ENCODE measurements at places on chromosomes 1 and 21.

DNA sequence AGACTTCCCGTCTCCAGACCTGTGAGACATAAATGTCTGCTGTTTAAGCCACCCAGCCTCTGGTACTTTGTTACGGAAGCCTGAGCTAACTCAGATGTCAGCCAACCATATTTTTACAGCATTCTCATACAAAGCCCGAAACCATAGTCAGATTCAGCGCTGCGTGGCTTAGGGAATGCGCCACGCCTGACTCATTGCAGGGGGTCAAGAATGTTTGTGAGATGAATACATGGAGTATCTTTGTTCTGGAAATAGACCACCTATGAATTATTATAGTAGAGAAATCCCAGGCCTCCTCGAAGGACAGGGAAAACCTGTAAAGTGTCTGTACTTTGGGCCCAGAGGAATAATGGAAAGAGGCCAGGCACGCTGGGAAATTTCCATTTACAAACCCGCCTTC lies 434.8 kb downstream of the CAMTA1 start:
- DNase-seq: no peak

DNA sequence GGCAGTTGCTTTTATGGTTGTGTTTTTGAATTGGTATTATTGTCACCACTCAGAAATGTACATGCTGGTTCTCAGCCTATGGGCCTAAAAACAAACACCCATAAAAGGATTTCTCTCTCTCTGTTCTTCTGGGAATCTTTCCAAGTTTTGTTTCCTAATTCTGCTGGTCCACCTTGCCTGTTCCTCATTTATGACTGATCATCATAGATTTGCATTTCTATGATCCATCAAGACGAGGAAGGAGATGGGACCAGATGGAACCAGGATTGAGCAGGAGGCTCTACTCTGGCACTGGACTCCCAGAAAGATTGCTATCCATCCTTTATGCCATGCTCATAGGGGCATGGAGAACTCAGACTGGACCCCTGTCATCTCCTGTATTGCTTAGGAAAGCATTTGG lies 162.2 kb downstream of the C1orf94 start:
- DNase-seq: no peak

DNA sequence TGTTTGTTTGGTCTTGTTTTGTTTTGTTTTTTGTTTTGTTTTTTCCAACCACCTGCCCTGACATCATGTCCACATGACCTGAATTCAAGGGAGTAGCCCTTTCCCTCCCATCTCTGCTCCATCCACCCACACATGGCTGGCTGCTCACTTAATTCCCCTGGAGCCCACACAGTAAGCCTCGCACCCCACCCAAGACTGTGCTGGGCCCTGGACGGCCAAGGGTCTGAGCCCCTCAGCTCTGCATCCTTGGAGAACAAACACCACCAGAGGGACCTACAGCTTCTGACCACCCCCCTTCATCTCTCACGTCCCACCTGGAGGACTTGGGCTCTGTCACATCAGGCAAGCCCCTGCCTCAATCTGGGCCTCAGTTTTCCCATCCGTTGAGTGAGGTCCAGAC lies 39.1 kb downstream of the MATN1 start:
- DNase-seq: no peak

GRCh38 chr1:247421074-247421473 lies 5.1 kb downstream of the NLRP3 start:
- DNase-seq: no peak

- no peak for DNase-seq
Observed at GRCh38 chr1:109947582-109948284, 36.8 kb upstream of the AHCYL1 start.

DNA sequence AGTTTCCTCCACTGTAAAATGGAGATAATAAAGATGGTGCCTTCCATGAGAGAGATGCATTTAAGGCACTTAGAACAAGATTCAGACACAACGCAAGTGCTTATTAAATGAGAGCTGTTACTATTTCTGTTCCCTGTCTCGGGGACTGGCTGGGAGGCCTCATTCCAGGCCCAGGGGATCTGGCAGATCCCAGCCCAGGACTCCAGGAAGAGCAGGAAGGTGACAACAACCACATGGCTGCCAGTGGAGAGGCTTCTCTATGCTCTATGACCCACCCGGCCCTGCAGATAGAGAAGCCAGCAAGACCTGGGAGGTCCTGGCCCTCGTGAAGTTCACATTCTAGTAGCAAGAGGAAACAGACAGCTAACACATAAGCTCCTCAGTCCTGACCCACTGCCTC lies 175.5 kb downstream of the ACTL8 start:
- DNase-seq: no peak

GRCh38 chr1:38134294-38134755 lies 87.7 kb upstream of the POU3F1 start:
- DNase-seq: no peak

- DNase-seq: no peak
Observed at GRCh38 chr21:39012326-39013230, 170.7 kb downstream of the PSMG1 start.

- no peak for DNase-seq
Observed at GRCh38 chr1:112697781-112698201, 9.1 kb downstream of the RHOC start.

- no peak for DNase-seq
Observed at GRCh38 chr1:151418081-151418480, 18.7 kb downstream of the PSMB4 start.

GRCh38 chr1:242212401-242212800 lies 213.5 kb upstream of the MAP1LC3C start:
- no peak for DNase-seq

DNA sequence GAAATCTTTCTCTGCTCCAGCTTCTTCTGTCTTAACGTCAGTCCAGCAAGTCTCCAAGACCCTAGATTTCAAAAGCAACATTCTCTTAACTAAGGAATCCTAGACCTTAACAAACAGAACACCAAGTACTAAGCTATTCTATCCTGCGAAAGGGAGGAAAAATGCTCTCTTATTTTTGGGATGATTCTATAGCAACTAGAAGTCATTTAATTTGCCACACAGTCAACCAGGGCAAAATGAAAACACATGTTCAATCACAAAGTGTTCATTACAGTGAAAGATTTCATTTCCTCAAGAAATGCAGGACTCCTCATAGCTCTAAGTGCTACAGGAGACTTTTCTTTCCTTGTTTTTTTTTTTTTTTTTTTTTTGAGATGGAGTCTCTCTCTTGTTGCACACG lies 36.2 kb upstream of the DOCK7 start:
- no peak for DNase-seq

DNA sequence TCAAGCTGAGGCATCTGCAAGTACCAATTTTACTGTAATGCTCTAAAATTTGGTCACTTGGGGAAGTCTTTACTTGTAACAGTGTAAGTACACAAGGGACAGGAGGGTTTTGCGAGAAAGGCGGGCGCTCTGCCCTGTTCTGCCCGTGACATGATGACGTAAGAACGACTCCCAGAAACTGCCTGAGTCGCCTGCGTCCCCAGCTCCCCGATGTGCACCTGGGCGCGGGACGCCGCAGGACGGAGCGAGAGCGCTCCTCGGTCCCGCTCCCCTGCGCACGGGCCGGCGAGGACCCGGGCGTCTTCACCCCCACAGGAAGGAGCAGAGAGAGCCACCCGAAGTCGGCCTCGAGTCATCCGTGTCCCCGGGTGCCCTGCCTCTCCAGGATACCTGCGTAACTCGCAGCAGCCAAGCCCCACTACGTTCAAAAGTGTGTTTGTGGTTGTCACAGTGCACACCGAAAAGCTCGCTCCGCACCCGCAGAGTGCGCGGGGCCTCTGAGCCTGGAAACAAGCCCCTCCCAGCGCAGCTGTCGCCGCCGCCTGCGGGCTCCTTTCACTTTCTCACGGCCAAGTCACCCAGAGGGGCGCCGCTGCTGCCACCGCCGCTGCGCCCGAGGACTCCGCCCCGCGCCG lies 3.3 kb upstream of the ZBTB18 start:
- no peak for DNase-seq

DNA sequence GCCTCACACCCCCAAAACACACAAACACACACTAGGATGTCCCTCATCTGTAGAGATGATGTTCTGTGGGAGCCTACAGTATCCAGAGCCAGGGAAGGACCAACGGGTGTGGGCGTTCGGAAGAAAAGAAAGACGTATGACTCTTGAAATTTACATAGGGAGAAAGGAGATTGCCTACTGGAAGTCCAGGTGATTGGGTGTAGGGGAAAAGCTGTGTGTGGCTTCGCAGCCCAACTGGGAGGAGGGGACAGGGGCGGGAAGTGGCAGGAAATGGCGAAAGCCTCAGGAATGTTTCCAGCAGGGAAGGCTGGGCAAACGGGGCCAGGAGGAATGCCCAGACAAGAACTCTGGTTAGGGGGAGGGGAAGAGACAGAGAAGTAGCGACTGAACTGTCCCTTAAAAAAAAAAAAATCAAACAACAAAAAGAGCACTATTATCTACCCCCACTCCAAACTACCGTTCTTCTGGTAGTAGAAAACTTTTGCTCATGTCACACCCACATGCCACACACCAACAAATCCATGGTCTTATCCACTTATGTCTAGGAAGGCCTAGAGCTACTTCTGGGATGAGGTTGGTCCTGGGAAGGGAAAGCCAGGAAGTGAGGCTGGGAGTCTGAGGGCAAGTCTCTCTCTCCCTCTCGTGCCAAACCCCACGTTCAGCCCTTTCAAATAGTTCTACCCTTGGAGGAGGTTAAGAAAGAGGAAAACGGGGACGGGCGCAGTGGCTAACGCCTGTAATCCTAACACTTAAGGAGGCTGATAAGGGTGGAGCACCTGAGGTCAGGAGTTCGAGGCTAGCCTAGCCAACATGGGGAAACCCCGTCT lies 1.8 kb upstream of the CKS1B start:
- DNase-seq: no peak

- no peak for DNase-seq
Observed at GRCh38 chr1:13556224-13556764, 27.3 kb upstream of the PDPN start.

- DNase-seq: no peak
Observed at GRCh38 chr1:49016030-49016977, 239.6 kb upstream of the BEND5 start.

DNA sequence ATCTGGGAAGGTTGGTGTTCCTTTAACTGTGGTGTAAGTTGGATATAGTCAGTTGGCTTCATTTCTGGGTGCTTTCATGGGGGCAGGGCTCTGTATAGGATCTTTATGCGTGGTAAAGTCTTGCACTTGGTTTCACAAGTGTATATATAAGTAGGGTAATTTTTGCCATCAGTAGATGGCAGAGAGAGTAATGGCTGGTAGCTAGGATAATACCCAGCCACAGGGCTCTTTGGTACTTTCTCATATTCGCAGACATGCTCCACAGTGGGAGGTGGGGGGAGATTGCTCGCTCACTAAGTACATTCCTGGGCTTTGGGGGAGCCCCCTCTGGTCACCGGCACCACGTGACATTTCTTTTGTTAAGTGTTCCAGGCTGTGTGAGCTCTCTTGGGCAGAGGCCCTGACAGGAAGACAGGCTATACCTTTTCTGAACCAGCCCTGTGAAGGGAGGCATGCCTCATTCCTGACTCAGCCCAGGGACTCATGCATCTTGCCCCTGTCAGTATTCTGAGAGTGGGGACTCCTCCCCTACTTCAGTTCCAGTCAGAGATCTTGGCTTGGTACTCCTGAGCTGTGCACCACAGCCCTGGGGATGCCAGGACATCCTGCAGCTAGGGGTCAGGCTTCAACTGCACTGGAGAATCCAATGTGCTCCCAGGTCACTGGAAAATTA lies 37.6 kb downstream of the FCRL2 start:
- no peak for DNase-seq

DNA sequence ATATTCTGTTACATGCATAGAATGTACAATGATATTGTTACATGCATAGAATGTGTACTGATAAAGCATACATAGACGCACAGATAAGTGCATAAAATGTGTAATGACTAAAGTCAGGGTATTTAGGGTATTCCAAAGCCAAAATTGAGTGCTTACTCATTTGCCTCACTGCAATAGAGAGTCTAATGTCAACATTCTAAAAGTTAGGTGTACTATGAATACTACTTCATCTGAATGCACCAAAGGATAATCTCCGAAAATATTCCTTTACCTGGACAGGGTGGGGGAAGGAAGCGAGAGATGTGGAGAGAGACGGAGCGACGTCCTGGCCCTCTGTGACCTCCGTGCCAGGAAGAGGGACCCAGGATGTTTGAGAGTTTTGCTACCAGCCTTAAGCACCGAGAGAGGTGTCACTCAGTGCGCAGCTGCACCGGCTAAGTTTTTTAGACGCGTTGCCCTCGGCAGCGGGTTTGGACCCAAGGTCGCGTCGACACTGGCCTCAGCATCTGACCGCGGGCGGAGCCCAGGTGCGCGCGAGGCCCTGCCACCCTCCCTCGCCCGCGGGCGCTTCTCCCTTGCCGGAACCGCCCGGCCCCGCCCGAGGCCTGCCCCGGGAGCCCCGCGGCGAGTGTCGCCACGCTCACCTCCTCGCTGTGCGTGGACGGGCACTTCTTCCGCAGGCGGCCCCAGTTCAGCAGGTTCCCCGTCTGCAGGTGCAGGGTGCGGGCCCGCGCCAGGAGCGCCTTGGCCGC lies 660 bp downstream of the GCLM start:
- peak; percentile 20 for DNase-seq

GRCh38 chr1:60809204-60809980 lies 273.0 kb upstream of the NFIA start:
- DNase-seq: no peak

- no peak for DNase-seq
Observed at GRCh38 chr1:121594096-121594495, 409.3 kb downstream of the SRGAP2C start.

- DNase-seq: no peak
Observed at GRCh38 chr1:41048540-41048939, 27.0 kb upstream of the SLFNL1 start.

- no peak for DNase-seq
Observed at GRCh38 chr1:228996281-228996680, 261.0 kb downstream of the RHOU start.

DNA sequence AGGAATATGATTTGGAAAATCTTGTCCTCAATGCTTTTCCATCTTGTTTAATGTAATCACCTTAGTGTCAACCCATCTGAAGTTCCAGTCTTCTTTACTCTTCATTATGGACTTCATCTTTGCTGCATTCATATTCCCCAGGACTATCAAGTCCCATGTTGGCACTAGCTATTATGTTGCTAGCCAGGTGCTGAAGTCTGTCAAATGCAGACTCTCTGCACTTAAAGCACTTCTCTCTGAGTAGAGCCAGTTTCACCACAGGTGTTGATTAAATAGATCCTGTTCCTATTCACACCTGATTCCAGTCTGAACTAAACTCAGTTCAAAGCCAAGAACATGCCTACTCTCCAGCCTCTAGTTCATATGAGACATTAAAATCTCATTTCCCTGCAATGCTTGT lies 75.0 kb upstream of the PKN2 start:
- DNase-seq: no peak

- DNase-seq: no peak
Observed at GRCh38 chr21:31908106-31909031, 35.5 kb downstream of the HUNK start.
